ENCODE measurements at places on chromosomes 2 and 18.

DNA sequence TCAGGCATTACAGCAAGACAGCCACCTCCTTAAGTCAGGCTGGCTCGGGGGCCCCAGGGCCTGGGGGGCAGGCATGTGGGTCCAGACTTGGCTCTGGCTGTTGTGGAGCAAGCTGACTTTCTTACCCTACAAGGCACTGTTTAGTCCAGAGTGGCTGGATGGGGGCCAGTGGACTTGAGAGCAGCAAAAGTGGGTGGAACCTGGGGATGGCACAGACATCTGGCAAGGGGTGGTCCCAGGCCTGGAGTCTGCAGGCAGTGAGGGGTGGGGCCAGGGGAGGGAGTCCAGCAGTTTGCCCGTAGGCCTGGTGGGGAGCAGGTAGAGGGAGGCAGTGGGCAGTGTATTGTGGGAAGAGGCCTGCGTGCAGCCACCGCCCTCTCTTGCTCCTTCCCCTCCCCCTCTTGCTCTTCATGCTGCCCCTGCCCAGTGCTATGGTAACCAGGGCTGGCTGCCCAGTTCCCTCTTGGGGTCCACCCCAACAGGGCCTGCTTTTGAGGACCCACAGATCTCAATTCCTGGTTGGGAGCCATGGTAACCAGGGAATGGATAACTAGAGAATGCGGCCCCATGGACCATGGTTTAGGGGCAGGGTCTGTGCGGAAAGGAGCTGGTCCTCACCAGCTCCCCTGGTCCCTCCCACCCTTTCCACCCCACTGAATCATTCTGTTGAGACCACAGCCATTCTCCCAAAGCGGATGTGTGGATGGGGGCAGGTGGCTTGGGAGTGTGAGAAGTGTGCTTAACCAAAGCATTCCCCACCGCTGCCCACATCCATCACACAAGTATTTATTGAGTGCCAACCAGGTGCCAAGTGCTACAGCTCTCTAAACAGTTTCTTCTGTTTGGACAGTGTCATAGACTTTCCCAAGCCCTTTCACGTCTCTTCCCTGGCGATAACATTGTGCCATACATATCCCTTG, 19.3 kb downstream of the SPEG start:
- DNase-seq: no peak

GRCh38 chr2:232481322-232482140, 6.1 kb downstream of the ECEL1 start:
- no peak for DNase-seq

- DNase-seq: no peak
These were observed 107.4 kb downstream of the TMEM200C start for GRCh38 chr18:5787936-5788335.

DNA sequence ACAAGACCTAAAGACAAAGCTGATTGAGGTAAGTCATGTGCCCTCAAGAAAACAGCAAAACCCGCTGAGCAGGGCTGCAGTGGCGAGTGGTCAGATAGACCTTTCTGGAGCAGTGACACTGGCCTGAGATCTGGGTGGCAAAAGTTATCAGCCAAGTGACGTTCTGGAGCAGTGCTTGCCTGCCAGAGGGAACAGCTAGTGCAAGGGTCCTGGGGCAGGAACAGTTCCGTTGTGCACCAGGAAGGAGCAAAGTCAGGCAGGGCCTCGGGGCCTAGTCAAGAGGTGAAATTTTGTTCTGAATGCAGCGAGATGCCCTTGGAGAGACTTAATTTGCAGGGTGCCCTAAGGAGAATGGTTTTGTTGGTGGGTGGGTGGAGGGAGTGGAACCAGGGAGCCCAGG, 67.0 kb downstream of the SH3BP4 start:
- no peak for DNase-seq

GRCh38 chr2:32981612-32982011, 34.9 kb downstream of the LTBP1 start:
- no peak for DNase-seq
